ENCODE measurements at places on chromosomes 3 and 15. TPM values are rescaled to one million over a fixed set of nuclear protein-coding genes. Genes with fewer than 3 reads are reported as not detected.

The SLC12A1 gene
- polyA plus RNA-seq, result not detected

The RHOV gene
- not detected for polyA plus RNA-seq

The NCEH1 gene
- polyA plus RNA-seq, result 2.0 TPM

The ZPLD1 gene
- polyA plus RNA-seq, result not detected

The SYNPR gene
- polyA plus RNA-seq, result not detected

The GOLGA6L7 gene
- not detected for polyA plus RNA-seq

The PPARG gene
- polyA plus RNA-seq, result 218 TPM

The PRR20G gene
- not detected for polyA plus RNA-seq

The GPR62 gene
- polyA plus RNA-seq, result 0.28 TPM

The KBTBD13 gene
- polyA plus RNA-seq, result not detected

Data from adipose tissue (tissue), 3 donors.